Neuronal stem cell (in vitro differentiated cells): ENCODE measurements at places on chromosomes 7 and 10.
A peak's percentile ranks its signal among the peaks of the same experiment; 100 is the strongest.

GRCh38 chr10:99292159-99292558 lies 37.0 kb upstream of the CNNM1 start:
- no peak overlapping the region for H3K27ac ChIP-seq
- no peaks in the 10 kb centered on the region for H3K36me3 ChIP-seq
- DNase-seq = no peak
- H3K4me3 ChIP-seq = no peak overlapping the region
- no peaks in the 10 kb centered on the region for H3K27me3 ChIP-seq

GRCh38 chr7:10939237-10939910 lies 34.3 kb upstream of the PHF14 start:
- H3K4me3 ChIP-seq = peak overlapping the region; percentile 91
- no peaks in the 10 kb centered on the region for H3K27me3 ChIP-seq
- H3K4me1 ChIP-seq = no peaks in the 10 kb centered on the region

- H3K27ac ChIP-seq = no peak overlapping the region
- no peaks in the 10 kb centered on the region for H3K27me3 ChIP-seq
- no peaks in the 10 kb centered on the region for H3K4me1 ChIP-seq
- no peak for DNase-seq
Observed at GRCh38 chr7:85039196-85039923, 147.5 kb downstream of the SEMA3D start.

GRCh38 chr7:18425838-18426445 lies 69.6 kb upstream of the HDAC9 start:
- no peak overlapping the region for H3K4me3 ChIP-seq
- H3K4me1 ChIP-seq = peaks cover 12% of the 10 kb centered on the region
- no peak for DNase-seq
- no peaks in the 10 kb centered on the region for H3K36me3 ChIP-seq
- H3K27ac ChIP-seq = no peak overlapping the region
- H3K27me3 ChIP-seq = no peaks in the 10 kb centered on the region

- no peaks in the 10 kb centered on the region for H3K4me1 ChIP-seq
- no peak overlapping the region for H3K4me3 ChIP-seq
- no peak overlapping the region for H3K27ac ChIP-seq
- H3K36me3 ChIP-seq = no peaks in the 10 kb centered on the region
Observed at GRCh38 chr10:88624840-88625239, 38.3 kb downstream of the LIPJ start.

DNA sequence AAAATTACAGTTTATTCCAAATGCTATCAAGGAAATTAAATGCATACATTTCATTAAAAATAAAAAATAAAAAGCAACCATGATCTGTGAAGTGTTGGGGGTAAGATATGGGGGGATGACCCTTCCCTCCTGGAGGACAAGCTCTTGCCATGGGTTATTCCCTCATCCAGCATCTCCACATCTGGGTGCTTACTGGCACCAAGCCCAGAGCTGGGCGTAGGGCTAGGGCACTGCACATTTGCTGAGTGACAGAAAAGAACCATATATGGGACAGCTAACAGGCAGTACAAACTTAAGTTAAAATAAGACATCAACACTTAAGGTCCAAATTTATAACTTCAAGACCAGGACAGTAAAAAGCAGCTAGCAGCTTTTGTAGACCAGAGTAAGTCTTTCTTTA lies 10.2 kb downstream of the CCDC6 start:
- H3K27ac ChIP-seq = no peak overlapping the region
- H3K36me3 ChIP-seq = peaks cover 8% of the 10 kb centered on the region
- no peak overlapping the region for H3K4me3 ChIP-seq
- DNase-seq = no peak

DNA sequence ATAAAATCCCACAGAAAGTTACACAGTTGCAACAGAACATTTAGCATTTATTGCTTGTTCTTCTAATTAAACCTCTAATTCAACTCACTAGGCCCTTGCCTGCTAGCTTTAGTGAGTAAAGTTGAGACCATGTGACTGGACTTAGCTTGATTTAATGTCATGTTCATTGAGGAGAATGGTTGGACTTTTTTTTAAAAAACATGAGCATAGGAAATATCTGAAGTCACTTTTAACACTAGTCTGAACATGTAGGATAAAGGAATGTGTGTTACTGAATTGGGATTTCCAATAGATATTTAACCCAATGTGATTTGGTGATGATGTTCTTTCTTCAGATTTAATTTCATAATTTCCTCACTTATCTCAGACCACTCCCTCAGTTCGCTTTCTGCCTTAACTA lies 24.6 kb upstream of the GLCCI1 start:
- no peaks in the 10 kb centered on the region for H3K36me3 ChIP-seq
- H3K4me1 ChIP-seq = peaks cover 3% of the 10 kb centered on the region
- DNase-seq = no peak
- no peaks in the 10 kb centered on the region for H3K27me3 ChIP-seq
- no peak overlapping the region for H3K4me3 ChIP-seq

- no peak for DNase-seq
- no peaks in the 10 kb centered on the region for H3K27me3 ChIP-seq
- H3K27ac ChIP-seq = no peak overlapping the region
- peaks cover 10% of the 10 kb centered on the region for H3K4me1 ChIP-seq
- H3K4me3 ChIP-seq = no peak overlapping the region
- peaks cover 1% of the 10 kb centered on the region for H3K36me3 ChIP-seq
Observed at GRCh38 chr7:100266576-100267354, 40.7 kb upstream of the SPDYE3 start.

- H3K4me3 ChIP-seq = no peak overlapping the region
- H3K27me3 ChIP-seq = no peaks in the 10 kb centered on the region
- peaks cover 6% of the 10 kb centered on the region for H3K4me1 ChIP-seq
- DNase-seq = peak; percentile 88
Observed at GRCh38 chr7:26667514-26668133, 196.8 kb downstream of the SKAP2 start.

DNA sequence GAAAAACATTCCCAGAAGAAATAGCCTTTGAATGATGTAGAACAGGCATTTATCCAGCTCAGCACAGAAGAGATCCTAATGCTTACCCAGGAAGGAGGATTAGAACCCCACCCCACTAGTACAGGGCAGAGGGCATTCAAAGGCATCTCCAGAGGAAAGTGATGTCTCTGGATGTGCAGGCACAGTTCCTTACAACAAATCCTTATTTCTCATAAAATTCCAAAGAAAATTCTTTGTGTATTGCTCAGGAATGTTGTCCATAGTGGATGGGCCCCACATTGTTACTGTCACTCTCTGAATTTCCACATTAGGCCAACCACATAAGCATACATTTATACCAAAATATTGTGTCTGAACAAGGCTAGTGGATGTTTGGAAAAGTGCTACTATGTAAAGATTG lies 243.0 kb downstream of the ADRA2A start:
- H3K4me1 ChIP-seq = no peaks in the 10 kb centered on the region
- H3K36me3 ChIP-seq = no peaks in the 10 kb centered on the region
- no peak for DNase-seq
- no peak overlapping the region for H3K4me3 ChIP-seq
- H3K27me3 ChIP-seq = no peaks in the 10 kb centered on the region
- no peak overlapping the region for H3K27ac ChIP-seq

- peaks cover 6% of the 10 kb centered on the region for H3K4me1 ChIP-seq
- H3K4me3 ChIP-seq = peak overlapping the region; percentile 18
- no peaks in the 10 kb centered on the region for H3K36me3 ChIP-seq
Observed at GRCh38 chr10:84424731-84425167, 96.4 kb downstream of the CCSER2 start.

- H3K4me1 ChIP-seq = peaks cover 3% of the 10 kb centered on the region
- H3K4me3 ChIP-seq = no peak overlapping the region
- no peaks in the 10 kb centered on the region for H3K27me3 ChIP-seq
- no peak overlapping the region for H3K27ac ChIP-seq
- DNase-seq = no peak
Observed at GRCh38 chr7:127874951-127875608, 156.2 kb downstream of the LRRC4 start.

- peak overlapping the region; percentile 96 for H3K4me3 ChIP-seq
- H3K4me1 ChIP-seq = peaks cover 3% of the 10 kb centered on the region
- H3K36me3 ChIP-seq = no peaks in the 10 kb centered on the region
- DNase-seq = no peak
- H3K27ac ChIP-seq = no peak overlapping the region
Observed at GRCh38 chr7:107563081-107563774, 492 bp downstream of the COG5 start.

DNA sequence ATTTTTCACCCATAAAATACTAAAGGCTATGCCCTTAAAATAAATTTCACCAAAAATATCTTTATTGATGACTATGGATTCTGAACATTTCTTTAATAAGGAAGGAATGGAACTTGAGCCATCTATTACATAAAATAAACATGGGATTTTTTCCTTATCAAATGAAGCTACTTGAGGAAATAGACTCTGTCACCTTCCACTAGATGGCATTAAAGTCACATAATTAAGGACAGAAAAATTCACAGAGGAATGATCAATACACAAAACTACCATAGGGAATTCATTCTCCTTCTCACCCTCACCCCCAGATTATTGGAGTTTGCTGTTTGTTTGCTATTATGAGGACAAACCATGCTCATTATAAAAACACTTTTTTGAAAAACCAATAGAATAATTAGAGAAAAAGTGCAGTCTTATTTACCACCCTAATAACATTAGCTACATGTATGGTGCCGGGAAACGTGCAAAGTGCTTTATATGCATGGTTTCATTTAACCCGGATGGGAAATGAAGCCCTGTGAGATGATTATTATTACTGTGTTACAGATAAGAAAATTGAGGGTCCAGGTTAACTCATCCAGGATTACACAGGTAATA lies 21.1 kb upstream of the FOXI2 start:
- no peaks in the 10 kb centered on the region for H3K4me1 ChIP-seq
- no peaks in the 10 kb centered on the region for H3K27me3 ChIP-seq
- no peak overlapping the region for H3K27ac ChIP-seq
- no peaks in the 10 kb centered on the region for H3K36me3 ChIP-seq
- no peak overlapping the region for H3K4me3 ChIP-seq
- DNase-seq = no peak

GRCh38 chr10:31700181-31700611 lies 228.4 kb downstream of the ARHGAP12 start:
- no peaks in the 10 kb centered on the region for H3K36me3 ChIP-seq
- H3K27ac ChIP-seq = no peak overlapping the region
- DNase-seq = no peak
- no peak overlapping the region for H3K4me3 ChIP-seq
- H3K27me3 ChIP-seq = no peaks in the 10 kb centered on the region

DNA sequence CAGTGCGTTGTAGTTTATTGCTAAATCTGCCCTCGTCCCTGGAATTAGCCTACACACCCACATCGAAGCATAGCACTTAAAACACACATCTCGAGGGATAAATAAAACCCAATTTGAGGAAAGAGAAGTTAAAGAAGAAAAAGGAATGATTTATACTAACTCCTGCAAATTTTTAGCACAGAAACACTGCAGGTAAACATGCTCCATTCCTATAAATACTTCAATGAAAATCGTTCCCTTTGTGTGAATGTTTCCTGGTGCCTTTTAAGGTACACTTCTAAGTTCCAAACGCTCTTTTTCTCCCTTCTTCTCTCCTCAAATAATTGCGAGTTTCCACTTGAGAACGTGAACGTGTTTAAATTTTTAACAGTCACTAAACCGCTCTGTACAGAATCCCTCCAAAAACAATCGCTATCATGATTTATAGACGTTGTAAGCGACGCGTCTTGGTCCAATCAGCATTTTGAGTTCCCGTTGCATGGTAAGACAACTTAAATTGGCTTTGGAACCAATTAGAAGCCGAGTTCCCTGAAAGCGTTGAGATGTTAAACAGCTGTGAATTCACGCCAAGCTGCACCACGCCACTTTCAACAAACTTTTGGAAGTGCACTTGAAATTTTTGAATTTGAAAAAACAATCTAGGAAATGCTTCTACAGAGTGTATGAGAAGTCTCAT lies 12.5 kb upstream of the EBLN1 start:
- H3K27ac ChIP-seq = no peak overlapping the region
- no peaks in the 10 kb centered on the region for H3K36me3 ChIP-seq
- peak; percentile 44 for DNase-seq
- no peaks in the 10 kb centered on the region for H3K27me3 ChIP-seq

DNA sequence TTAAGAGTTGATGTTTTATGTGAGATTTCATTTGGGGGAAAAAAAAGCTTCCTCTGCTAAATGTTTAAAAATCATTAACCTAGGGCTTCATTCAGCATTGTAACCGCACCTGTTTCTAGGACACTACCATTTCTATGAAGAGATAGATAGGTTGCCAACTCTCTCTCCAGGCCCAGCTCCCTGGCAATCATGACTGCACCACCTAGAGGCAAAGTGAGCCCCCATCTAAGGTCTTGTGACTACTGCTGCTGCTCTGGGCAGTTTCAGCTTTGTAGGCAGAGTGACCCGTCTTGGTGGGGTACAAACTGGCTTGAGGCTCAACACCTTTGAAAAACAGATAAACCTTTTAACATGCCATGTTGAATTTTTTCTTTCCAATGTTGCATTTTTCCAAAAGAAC lies 27.3 kb upstream of the MRC1 start:
- H3K4me1 ChIP-seq = no peaks in the 10 kb centered on the region
- DNase-seq = no peak
- H3K36me3 ChIP-seq = no peaks in the 10 kb centered on the region
- H3K4me3 ChIP-seq = no peak overlapping the region
- H3K27me3 ChIP-seq = peaks cover 3% of the 10 kb centered on the region

GRCh38 chr10:124305984-124306383 lies 112.7 kb downstream of the OAT start:
- no peak for DNase-seq
- H3K4me1 ChIP-seq = no peaks in the 10 kb centered on the region
- H3K4me3 ChIP-seq = no peak overlapping the region
- no peaks in the 10 kb centered on the region for H3K36me3 ChIP-seq
- no peaks in the 10 kb centered on the region for H3K27me3 ChIP-seq

DNA sequence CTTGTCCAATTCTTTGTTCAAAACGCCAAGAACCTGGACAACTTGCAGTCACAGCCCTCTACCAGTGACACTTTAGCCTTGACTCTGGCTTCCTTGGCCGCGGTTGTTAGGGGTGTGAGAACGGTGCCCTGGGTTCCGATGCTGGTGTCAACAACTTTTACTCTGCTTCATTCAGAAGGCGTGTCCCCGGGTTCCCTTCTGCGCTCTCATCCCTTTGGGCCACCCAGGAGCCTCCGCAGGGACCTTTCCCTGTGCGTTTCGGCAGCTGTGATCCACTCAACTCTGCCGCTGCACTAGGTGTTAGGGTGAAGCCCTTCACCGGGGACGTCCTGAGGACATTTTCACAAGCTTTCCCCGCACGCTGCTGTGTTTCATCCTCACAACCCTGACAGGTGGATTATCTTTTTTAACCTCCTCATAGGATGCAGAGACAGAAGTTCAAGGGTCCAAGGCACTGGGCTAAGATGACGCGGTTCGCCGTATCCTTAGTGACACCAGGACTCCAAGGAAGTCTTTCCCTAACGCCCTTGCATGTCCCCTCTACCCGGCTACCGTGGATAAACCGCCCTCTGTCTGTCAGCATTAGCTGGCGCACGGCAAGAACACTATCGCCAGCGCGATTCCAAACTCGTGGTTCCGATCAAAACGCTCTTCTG lies 133.5 kb upstream of the SHH start:
- H3K27me3 ChIP-seq = no peaks in the 10 kb centered on the region
- no peak overlapping the region for H3K27ac ChIP-seq
- H3K4me1 ChIP-seq = peaks cover 9% of the 10 kb centered on the region
- no peak for DNase-seq
- no peak overlapping the region for H3K4me3 ChIP-seq
- no peaks in the 10 kb centered on the region for H3K36me3 ChIP-seq

GRCh38 chr10:125514206-125515162 lies 168.5 kb downstream of the TEX36 start:
- no peak overlapping the region for H3K4me3 ChIP-seq
- DNase-seq = no peak
- H3K27me3 ChIP-seq = no peaks in the 10 kb centered on the region
- no peak overlapping the region for H3K27ac ChIP-seq
- no peaks in the 10 kb centered on the region for H3K36me3 ChIP-seq
- peaks cover 2% of the 10 kb centered on the region for H3K4me1 ChIP-seq

- no peaks in the 10 kb centered on the region for H3K27me3 ChIP-seq
- peaks cover 70% of the 10 kb centered on the region for H3K36me3 ChIP-seq
- H3K4me1 ChIP-seq = no peaks in the 10 kb centered on the region
Observed at GRCh38 chr7:35871856-35872255, 71.0 kb downstream of the SEPTIN7 start.
